ENCODE measurements at places on chromosomes 3 and 15.

DNA sequence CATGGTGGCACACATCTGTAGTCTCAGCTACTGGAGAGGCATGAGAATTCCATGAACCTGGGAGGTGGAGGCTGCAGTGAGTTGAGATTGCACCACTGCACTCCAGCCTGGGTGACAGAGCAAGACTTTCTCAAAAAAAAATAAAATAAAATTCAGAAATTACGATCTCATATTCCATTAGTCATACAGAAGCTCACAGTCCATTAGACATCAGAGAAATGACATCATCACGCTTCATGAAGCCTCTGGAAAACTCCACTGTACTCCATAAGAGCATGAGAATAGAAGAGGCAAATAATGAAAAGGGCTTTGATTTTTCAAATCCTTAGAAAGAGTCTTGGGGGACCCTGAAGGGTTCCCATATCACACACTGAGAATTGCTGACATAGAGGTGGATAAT, 145.0 kb upstream of the MITF start:
- DNase-seq = no peak

DNA sequence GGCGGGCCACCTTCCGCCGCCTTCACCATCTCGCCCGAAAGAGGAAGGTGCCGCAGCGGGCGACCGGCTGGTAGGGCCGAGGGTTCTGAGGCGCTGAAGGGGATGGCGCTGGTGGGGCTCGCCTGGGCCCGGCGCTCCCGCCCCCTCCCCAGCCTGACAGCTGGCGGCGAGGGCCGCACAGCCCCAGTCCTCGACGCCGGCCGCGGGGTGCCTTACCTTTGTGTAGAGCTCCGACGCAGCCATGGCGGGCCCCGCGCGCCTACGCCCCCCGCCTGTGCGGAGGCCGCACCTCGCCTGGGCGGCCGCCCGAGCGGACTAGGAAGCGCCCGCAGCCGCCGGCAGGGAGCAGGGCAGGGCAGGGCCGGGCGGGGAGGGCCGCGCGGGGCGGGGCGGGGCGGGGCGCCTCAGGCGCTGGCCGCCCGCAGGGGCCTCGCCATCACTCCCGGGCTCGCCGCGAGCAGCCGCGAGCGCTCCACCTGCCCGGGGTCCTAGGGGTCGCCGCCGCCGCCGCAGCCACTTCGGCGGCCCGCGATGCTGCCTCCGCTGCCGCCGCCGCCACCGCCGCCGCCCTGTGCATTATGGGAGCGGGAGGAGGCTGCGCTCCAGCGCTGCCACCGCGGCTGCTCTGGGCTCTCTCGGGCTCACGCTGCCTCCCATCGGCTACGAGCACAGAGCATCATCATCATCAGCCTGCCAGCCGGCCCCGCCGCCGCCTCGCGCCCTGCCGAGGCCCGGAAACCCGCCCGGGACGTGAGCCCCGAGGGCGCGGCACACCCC, at the start of gene MYO5A:
Gene MYO5A (minus strand): TSS at position 317 of the 777 bp plus-strand sequence. CDS start 74 bp downstream, at position 243.
- peak; percentile 48 for DNase-seq

- DNase-seq = peak; percentile 22
Measured at GRCh38 chr3:114274929-114275328, 18.9 kb upstream of the TIGIT start.

DNA sequence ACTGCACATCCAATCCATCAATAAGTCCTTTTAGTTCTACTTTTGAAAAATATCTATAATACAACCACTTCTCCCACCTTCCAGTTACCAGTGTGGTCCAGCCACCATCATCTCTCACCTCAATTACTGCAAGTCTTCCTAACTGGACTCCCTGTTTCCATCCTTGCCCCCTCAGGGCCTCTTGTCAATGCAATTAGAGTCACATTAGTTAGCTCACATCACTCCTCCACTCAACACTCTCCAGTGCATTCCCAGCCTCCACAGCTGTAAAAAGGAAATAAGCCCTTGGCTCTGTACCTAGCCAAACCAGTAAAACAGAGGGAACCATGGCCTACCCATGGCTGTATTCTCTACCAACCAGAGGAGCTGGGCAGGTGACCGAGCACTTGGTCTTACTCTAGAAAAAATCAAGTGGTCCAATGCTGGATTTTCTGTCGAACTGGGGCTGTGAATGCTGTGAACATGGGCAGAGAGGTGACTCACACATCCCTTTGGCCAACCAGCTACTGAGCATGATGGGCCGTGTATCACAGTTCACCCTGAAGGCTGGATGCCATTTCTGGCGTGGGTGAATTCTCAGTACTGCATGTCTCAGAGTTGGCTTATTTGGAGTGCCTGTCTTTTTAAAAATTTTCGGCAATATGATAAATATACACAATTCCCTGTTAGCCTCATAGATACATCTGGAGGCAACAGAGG, 62.5 kb upstream of the C15orf61 start:
- DNase-seq = no peak

DNA sequence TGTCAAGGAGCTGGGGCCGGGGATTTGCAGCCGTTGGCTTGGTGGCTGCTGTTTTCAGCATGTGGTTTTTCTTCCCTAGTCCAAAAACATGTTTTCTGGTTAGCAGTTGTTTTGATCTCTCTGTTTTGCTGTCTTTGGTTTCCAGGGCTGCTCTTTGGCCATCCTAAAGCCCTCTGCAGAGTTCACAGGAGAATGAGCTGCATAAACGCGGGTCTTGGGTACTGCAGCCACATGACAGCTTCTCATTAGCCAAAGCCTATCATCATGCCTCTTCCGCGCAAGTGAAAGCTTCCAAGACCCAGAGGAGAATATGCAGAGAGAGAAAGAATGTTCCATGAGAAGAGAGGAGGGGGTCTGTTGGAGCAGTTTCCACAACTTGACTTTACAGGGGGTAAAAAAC, 138.5 kb downstream of the NTRK3 start:
- DNase-seq = no peak

GRCh38 chr15:51629612-51630011, 7.0 kb upstream of the DMXL2 start:
- DNase-seq = no peak

- no peak for DNase-seq
Measured at GRCh38 chr3:42552830-42553229, 28.9 kb downstream of the SEC22C start.

- DNase-seq = no peak
Measured at GRCh38 chr3:161103776-161104385, 1.3 kb downstream of the B3GALNT1 start.

DNA sequence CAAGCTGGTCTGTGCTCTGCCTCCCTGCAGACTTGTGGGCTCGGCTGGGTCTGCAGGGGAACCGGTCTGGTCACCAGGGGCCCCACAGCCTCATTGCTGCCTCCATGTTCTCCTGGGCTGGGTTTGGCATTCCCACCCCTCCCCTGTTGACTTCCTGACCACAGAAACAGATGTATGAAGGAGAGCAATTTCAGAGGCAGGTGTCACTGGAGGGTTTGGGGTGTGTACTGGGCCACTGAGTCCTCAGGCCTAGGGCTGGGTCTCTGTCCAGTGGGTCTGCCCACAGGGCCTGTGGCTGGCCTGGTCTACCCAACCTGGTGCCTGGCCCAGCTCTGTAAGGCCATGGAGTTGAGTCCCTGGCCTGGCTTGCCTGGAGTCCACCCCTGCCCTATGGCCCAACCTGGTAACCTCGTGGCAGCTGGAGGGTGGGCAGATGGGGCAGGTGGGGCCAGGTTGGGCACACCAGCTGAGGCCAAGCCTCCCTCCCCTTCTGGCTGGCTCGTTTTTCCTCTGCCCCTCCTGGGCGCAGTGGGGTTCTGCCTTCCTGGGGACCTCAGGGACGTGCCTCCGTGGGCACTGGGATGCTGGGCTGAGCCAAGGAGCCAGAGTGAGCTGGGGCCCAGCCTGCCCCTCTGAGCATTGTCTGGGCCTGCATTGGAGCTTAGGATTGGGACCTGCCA, 20.8 kb downstream of the PLXNA1 start:
- no peak for DNase-seq

- DNase-seq = no peak
Measured at GRCh38 chr15:46467041-46467440, 832.2 kb downstream of the SQOR start.

DNA sequence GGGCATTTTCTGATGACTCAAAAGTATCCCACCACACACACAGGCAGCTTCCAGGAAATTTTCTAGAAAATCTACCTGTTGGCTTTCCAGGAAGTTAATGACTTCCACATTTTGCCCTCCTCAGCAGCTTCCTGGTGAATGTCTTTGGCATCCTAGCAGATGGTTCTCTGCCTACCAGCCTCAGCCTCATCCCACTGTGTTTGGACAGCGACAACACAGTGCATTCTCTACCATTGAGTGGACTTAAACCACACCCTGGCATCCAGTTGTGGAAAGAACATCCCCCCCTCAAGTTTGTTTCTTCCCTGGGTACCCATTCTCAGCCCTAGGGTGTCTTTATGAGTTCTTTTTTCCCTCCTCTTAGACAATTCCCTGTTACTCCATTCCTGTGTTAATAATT, 50.8 kb upstream of the GADL1 start:
- no peak for DNase-seq

DNA sequence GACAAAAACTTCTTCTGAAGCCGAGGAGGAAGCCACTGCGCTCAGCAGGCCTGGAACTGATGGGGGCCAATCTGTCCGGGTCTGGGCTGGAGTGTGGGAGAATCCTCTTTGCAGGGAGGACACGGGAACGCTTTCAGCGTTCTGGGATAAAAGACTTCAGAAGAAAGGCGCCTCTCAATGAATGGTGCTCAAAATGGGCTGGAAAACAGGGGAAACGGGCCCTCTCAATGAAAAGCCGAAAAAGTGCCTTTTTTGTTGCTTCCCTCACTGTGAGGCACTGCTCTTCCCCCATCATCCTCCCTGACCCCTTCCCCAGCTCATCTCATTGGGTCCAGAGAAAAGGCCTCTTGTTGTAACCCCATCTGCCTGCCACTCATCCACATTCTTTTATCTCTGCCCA, 119.5 kb upstream of the LRIG1 start:
- no peak for DNase-seq

DNA sequence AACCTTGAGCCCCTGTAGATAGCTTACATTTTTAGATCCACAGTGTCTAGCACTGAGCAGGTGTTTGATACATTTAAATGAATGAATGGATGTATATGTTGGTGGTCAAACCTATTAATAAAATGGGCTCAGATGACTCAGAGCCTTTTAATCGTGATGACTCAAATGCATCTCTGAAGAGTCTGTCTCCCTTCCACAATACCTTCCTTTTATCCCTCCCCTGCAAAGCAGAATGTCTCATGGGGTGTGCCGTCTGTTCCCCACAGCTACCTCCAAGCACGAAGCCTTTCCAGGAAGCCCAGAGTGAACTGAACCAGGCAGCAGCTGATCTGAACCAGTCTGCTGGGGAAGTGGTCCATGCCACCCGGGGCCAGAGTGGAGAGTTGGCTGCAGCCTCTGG, 303.5 kb upstream of the TPM1 start:
- peak; percentile 88 for DNase-seq

GRCh38 chr3:2468816-2469215, 370.1 kb downstream of the CNTN4 start:
- no peak for DNase-seq

- no peak for DNase-seq
Measured at GRCh38 chr3:172203522-172204258, 164.3 kb downstream of the FNDC3B start.

DNA sequence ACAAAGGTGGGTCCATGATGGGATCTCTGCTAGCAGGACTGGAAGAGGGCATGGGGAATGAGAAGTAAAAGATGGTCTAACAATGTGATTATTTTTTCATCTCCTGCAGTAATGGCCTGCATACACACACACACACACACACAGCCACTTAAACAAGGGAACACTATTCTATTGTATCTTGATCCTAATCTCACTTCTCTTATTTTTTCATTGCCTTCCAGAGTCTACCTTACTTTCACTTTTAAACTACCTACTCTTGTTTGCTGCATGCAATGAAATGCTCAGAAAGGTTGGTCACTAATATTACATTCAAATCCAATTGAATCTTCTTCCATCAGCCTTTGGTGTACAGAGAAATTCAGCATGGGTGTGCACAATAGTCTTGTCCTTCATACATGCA, 853.8 kb downstream of the IGSF11 start:
- DNase-seq = no peak

- no peak for DNase-seq
Measured at GRCh38 chr15:99425657-99426301, 140.0 kb upstream of the MEF2A start.

GRCh38 chr3:157248590-157249422, 88.9 kb upstream of the CCNL1 start:
- peak; percentile 94 for DNase-seq

- no peak for DNase-seq
Measured at GRCh38 chr3:153976891-153977554, 144.2 kb upstream of the ARHGEF26 start.

- DNase-seq = no peak
Measured at GRCh38 chr3:127033786-127034185, 50.9 kb downstream of the PLXNA1 start.

DNA sequence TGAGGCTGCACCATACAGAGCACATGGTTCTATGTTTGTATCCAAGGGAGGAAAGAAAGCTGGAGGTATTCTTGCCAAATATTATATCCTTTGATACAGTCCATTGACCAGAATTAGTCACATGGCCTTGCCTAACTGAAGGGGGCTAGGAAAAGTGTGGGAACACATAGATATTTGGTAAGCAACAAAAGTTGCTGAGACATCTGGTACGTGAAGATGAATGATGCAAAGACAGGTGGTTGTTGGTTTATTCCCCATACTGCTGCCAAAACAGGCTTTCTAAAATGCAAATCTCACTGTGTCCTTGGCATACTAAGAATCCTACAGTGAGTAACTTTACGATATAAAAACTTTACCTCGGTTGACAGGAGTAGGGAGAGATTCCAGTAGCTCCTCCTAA, 162.2 kb downstream of the VGLL3 start:
- DNase-seq = no peak

DNA sequence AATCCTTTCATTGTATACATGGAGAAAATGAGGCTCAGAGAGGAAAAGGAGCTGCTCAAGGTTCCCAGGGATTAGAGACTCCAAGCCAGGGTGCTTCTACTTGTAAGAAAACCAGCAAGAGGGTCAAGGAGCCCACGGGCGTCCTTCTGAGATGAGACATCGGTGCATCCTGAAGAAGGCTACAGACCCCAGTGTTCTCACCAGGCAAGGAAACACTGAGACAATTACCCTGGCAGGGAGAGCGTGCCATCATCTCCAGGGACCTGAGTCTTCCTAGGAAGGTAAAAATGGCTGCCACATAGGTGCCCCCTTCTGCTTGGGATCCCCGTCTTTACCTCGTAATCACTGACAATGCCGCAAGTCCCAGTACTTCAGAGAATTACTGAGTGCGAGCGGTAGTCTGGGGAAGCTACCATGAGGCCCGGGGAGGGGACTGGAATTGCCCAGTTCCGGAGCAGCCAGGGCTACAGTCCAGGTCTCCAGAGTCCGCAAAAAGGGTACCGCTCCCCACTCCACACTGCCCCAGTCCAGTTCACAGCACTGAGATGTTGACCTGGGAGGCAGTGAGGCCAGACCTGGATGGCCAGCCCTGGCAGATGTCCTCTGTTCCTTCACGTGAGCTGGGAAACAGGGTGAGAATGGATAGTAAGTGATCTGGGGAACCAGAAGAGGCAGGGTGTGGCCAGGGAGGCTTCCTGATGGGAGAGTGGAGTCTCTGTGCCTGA, 164.7 kb upstream of the SMAD3 start:
- DNase-seq = no peak

DNA sequence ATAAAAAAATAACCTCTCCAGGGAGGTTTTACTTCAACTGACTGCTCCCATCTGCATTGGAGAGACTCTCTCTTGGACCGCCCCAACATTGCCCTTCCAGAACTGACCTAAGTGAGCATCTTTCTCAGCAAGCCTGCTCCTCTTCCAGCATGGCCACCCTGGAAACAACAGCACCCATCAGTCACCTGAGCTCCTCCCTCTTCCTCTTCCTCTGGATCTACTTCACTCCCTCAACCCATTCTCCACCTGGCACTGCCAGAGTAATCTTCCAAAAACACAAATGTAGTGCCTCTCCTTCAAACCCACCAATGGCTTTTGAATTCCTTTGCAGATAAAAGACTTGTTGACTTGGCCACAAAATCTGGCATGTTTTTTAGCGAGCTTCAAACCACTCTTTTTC, 128.8 kb upstream of the NR2F2 start:
- no peak for DNase-seq
